Upper lobe of left lung (tissue), 6 donors: ENCODE measurements at places on chromosomes 1 and 21.

- no peak for DNase-seq
These were observed 28.0 kb downstream of the RASAL2 start for GRCh38 chr1:178121883-178122282.

GRCh38 chr1:12142891-12143630 lies 23.7 kb upstream of the TNFRSF1B start:
- DNase-seq = peak; percentile 82

DNA sequence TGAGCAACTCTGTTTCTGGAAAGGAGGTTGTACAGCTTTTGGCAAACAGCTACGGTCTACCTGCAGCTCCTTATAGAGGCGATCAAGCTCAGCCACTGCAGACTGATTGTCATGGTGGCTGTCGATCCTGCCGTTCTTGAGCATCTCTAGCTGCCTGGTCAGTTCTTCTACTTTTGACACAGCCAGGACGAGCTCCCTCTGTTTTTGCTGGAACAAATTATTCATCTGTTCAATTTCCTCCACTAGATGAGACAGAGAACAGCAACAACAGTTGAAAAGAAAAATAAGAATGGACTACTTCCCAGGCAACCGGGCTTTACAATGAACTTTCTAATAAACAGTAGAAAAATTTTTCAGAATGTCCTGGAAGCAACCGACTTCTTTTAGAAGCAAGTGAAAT lies 42.5 kb downstream of the TP53BP2 start:
- no peak for DNase-seq

GRCh38 chr21:29145354-29145782 lies 14.9 kb downstream of the MAP3K7CL start:
- no peak for DNase-seq

DNA sequence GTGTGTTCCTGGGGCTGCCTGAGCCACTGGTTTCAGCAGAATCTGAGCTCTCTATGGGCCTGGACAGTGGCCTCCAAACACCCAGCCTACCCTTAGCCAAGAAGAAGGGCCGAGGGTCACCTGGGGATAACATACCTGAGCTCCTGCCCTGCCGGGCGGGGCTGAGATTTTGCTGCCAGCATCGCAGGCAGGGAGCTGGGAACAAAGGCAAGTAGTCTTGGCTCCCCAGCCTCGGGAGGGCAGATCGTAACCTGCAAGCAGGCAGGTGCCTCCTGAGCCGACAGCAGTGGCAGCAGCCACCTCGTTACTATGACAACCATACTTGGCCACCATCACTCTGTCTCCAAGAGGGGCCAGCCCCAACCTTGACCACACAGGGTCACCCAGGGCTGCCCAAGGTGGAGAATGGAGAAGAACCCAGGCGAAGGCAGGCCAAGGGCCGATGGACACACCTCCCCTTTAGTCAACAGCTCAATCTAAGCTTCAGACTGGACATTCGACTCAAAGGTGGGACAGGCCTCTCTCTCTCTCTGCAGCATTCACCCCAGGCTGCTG lies 54.6 kb downstream of the TOMM20 start:
- DNase-seq = peak; percentile 57

- DNase-seq = no peak
These were observed 1.4 kb upstream of the SPATA1 start for GRCh38 chr1:84504580-84505492.

- DNase-seq = no peak
These were observed 213.2 kb downstream of the TNR start for GRCh38 chr1:175530183-175530582.

GRCh38 chr1:97545446-97545845 lies 375.4 kb downstream of the DPYD start:
- DNase-seq = no peak

- DNase-seq = no peak
These were observed 31.1 kb downstream of the YY1AP1 start for GRCh38 chr1:155657463-155657862.

DNA sequence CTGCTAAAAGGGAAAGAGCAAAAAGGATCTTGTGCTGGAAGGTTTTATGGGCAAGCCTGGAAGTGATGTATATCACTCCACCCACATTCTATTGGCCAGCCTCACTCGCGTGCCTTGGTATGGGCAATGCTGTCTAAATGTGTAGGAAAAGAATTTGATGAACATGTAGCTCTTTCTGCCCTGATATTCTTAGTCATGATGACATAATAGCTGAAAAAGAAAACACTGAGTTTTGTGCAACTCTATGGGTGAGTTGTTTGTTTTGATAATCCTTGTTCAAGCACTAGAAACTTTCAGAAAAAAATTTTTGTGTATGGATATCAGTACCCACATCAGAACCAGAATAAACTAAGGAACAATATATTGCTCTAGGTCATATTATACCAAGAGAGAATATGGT lies 231.5 kb upstream of the ST6GALNAC5 start:
- no peak for DNase-seq

- no peak for DNase-seq
These were observed 137.7 kb downstream of the COL11A1 start for GRCh38 chr1:102970496-102971078.

GRCh38 chr21:43209575-43210453 lies 41.0 kb downstream of the CRYAA start:
- DNase-seq = peak; percentile 70

DNA sequence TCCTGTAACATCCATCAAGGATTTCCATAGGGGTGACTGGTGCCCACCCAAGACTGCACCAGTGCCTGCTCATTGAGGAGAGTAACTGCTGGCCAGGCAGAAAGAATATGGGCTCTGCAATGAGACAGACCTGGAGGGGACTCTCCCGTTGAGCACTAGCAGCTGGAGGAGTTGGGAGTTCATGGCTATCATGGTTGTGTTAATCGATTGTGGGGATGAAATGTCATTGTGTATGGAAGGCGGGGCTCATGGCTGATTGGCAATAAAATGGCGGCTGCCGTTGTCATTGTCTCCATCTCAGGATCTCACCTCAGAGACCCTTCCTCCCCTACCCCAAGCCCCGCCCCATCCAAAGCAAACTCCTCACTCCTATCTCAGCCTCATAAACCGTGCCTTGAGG lies 3.9 kb downstream of the TMEM125 start:
- DNase-seq = no peak

- no peak for DNase-seq
These were observed 1.2 kb upstream of the PLEKHM2 start for GRCh38 chr1:15682936-15683341.

DNA sequence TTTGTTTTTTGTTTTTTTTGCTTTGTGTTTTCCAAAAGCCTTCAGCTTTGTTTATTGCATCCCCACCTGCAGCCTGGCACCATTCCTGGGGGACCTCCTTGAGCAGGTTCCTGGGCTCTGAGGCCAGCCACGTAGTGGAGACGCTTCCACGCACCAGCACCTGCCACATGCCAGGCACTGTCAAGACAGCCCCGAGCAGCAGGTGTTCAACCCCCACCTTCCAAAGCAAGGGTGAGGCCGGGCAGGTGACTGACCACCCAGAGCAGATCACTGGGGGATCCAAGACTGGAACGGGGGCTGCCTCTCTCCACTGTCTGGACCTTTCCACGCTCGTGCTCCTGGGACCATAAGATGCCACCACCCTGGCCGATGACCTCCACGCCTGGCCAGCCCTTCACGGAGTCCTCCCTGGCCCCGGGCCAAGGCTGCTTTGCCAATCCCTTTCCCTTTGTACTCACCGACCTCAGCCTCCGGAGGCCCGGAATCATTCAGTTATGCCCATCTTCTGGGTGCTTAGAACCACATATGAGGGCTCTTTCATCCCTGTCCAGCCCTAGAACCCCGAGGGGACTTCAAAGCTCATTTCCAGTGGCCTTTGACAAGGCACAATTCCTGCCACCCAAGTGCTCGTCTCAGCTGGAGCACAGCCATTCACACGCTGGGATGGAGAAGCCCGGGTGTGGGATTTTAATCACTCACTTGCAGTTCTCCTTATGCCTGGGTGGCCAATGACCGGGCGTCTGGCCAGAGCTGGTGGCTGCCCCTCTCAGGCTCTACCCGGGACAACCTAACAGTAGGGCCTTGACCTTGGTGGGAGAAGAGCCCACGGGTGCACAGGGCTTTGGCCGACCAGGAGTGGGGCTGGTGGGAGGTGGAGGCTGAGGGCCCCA lies 330.8 kb downstream of the NPHP4 start:
- DNase-seq = peak; percentile 47

DNA sequence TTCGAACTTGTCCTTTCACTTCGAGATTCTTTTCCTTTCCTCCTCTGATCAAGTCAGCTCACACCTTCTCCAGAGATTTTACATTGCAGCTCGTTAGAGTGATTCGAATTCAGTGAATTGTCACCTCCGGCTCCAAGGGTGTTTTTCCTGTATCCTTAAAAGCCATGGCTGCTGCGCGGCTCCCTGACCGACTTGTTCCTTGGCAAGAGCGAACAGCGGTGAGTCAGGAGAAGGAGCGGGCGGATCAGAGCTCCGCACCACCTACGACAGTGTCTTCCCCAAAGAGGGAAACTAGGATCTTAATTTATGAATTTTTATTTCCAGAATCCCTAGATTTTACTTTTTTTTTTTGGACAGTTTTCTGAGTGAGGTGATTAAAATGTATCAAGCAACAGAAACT lies 204.4 kb upstream of the ADGRL2 start:
- no peak for DNase-seq

GRCh38 chr1:173467426-173467825 lies 9.7 kb upstream of the PRDX6 start:
- DNase-seq = no peak

DNA sequence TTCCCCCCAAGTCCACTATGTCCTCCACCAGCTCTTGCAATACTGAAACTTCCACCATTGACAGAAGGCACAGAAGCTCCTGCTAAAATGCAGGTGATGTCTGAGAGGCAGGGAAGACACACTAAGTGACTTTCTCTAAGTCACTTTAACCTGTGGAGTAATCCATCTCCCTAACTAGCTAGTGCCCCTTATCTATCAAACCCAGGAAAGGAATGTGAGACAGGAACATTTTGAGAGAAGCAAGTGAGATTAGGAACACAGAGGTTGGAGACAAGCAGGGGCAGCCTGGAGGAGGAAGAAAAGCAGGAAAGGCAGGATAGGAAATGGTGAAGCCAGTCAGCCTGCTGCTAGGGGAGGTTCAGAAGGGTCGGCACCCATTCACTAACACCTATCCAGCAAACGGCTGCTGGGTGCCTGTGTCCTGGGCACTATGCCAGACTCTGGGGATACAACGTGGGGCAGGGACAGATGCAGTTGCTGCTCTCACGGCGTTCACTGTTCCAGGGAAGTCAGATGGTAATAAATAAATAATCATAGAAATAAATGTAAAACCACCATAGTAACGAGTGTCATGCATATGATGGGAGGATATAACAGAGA lies 7.0 kb downstream of the GPA33 start:
- no peak for DNase-seq

DNA sequence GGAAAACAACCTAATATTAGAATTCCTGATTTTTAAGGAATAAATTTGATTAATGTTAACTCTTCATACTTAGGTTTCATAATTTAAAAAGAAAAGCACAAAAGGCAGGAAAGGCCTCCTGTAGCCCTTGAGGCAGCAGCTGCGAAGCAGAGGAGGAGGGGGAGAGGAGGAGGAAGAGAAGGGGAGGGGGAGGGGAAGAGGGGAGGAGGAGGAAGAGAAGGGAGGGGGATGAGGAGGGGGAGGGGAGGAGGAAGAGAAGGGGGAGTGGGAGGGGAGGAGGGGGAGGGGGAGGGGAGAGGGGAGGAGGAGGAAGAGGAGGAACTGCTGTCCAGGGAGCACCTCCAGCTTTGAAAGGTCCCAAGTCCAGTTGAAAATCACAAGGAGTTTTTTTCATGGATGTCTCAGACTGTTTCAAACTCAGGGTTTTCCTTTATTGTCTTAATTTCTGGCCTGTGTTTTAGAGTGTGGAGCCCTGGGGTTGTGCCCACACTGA lies 35.1 kb upstream of the DIP2A start:
- DNase-seq = no peak

DNA sequence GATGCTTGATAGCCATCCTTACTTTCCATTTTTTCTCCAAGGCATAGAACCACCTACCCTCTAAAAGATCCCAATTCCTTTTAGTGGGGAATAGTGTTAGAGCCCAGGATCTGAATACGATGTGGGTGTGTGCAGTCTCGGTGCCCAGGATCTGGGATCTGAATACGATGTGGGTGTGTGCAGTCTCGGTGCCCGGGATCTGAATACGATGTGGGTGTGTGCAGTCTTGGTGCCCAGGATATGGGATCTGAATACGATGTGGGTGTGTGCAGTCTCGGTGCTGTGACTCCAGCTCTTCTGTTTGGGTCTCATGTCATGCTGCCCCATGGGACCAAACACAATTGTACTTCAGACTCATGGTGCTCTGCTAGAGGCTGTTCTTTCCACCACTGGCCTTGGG lies 265.5 kb downstream of the TRABD2B start:
- no peak for DNase-seq

DNA sequence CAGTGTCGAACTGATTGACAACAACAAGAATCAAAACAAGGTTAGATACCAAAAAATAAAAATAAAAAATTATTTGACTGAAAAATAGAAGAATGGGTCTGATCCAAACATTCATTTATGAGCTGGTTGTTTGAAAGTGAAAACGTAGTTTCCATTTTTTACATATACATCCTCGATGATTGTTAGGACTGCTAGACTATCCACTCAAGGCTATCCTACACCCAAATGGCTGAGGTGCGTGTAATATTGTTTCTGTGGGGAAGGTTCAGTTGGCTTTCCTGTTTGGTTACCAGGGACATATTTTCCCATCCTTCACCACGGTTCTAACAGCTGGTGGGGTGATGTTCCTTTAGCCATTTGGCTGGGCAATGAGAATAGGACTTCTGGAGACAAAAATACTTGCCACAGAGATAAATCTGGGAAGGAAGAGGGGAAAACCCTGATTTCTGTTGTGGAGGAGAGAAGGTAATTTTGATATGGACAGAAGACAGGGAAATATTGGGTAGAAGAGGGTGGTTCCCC lies 66.3 kb downstream of the MAP3K7CL start:
- no peak for DNase-seq

DNA sequence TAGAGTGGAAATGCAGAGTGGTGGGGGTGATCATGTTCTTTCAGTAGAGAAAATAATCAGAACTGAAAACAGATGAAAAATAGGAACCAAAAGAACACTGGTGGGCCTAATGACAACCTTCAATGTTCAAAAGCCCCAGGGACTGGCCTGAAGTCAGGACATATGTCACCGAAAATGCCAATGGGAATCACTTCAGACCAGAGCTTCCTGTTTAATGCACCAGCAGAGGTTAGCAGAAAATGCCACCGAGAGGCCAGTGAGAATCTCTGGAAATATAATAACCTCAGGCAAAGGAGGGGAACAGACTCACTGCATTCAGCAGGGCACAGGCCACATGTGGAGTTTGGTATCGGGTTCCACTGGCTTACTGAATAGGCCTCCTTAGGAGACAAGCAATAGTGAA lies 15.9 kb upstream of the CD58 start:
- DNase-seq = no peak

DNA sequence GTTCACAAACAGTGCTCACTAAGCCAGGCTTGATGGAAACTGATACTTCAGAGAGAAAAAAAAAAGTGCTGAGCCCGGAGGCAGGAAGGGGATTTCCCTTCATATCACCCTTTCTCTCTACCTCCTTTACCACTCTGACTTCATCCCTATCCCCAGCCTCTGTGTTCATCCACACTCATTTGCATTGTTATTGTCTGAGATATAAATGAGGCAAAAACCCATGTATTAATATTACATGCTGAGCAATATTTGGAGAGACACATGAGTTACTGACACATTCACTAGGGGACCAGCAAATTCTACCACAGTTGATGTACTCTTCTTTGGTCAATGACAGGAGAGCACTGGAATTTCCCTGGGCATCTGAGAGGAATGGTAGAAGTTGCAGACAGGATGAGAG lies 175.8 kb downstream of the TNFSF18 start:
- no peak for DNase-seq
